ENCODE measurements at places on chromosomes 6 and 20.
A peak's percentile ranks its signal among the peaks of the same experiment; 100 is the strongest.

- DNase-seq: no peak
These were observed 614.2 kb downstream of the TENT5A start for GRCh38 chr6:81138236-81138635.

GRCh38 chr6:106897580-106897979, 76.9 kb downstream of the CD24 start:
- DNase-seq: no peak

- no peak for DNase-seq
These were observed 96.9 kb downstream of the JPH2 start for GRCh38 chr20:44089987-44090674.

- DNase-seq: no peak
These were observed 36.8 kb upstream of the PRND start for GRCh38 chr20:4684837-4685413.

DNA sequence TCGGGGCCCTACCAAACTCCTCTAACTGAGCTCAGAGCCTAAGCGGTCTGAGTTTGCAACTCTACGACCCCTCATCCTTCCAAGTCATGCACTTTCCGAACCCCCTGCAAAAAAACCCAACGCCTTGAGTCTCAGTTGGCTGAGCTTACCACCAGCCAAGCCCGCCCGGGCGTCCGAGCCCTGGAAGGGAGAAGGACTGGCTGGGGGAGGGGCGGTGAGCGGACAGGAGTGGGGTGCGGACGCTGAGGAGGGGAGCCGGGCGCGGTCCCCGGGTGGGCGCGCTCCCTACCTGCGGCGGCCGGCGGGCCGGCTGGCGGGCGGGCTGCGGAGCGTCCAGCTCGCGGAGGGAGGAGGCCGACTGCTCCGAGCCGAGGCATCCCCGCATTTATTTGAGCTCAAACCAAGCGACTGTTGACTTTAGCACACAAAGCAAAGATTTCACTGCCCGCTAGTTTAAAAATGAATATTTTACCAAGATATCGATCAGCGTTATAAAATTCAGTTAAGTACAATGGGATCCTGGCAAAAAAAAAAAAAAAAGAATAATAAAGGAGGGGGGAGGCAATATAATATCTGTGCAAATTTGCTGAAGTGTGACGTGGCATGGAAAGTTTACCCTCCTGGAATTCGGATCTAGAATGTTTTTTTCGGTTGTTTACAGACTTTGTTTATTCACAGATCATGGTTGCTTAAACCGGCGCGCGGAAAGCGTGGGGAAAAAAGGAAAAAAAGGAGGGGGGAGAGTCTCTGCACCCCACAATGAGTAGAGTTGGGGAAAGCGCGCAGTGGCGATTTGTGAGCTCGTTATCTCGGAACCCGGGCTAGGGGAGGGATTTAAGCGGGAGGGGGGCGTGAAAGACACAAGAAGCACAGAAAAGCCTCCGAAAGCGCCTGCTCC, 5.9 kb downstream of the FOXA2 start:
- DNase-seq: no peak

DNA sequence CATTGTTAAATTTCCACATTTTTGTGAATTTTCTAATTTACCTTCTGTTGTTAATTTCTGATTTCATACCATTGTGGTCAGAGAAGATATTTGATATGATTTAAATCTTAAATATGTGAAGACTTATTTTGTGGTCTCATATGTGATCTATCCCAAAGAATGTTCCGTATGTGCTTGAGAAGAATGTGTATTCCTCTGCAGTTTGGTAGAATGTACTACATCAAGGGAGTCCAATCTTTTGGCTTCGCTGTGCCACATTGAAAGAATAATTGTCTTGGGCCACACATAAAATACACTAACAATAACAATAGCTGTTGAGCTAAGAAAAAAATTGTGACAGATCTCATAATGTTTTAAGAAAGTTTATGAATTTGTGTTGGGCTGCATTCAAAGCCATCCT, 176.2 kb upstream of the PRND start:
- DNase-seq: peak; percentile 68

- no peak for DNase-seq
These were observed 97.9 kb upstream of the NEDD9 start for GRCh38 chr6:11330413-11330760.

DNA sequence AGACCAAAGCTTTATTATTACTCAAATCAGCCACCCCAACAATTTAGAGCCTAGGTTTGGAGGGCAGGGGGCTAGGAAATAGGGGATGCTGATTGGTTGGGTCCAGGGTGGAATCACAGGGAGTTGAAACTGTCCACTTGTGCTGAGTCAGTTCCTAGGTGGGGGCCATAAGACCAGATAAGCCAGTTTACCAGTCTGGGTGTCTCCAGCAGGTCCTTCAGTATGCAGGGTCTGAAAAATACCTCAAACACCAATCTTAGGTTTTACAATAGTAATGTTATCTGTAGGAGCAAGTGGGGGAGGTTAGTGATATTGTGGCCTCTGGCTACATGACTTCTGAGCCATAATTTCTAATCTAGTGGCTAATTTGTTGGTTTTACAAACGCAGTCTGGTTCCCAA, 63.2 kb downstream of the UBR2 start:
- DNase-seq: no peak

GRCh38 chr20:6053064-6053775, 640 bp downstream of the LRRN4 start:
- DNase-seq: no peak

- no peak for DNase-seq
These were observed 572 bp upstream of the ZDHHC14 start for GRCh38 chr6:157380458-157380778.

DNA sequence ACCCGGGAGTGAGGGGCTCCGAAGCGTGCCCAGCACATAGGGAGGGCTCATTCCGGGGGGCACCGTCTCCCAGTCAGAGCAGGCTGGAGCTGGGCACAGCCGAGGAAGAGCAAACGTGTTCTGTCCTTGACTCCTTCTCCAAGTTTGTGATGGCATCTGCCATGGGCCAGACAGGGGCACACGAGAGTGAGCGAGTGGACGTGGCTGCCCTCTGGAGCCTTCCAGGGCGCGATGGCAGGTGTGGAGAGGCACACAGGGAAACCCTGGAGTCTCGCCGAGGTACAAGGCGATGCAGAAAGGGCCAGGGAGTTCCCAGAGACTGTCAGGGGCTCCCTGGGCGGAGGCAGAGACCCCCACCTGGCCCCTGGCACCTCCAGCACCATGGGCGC, 9.9 kb upstream of the GATA5 start:
- DNase-seq: no peak

GRCh38 chr6:105997482-105997881, 88.7 kb upstream of the PRDM1 start:
- DNase-seq: no peak

- peak; percentile 71 for DNase-seq
These were observed 1.3 kb downstream of the RNF24 start for GRCh38 chr20:4014031-4014474.

GRCh38 chr20:48604936-48605335, 222.9 kb downstream of the PREX1 start:
- no peak for DNase-seq

DNA sequence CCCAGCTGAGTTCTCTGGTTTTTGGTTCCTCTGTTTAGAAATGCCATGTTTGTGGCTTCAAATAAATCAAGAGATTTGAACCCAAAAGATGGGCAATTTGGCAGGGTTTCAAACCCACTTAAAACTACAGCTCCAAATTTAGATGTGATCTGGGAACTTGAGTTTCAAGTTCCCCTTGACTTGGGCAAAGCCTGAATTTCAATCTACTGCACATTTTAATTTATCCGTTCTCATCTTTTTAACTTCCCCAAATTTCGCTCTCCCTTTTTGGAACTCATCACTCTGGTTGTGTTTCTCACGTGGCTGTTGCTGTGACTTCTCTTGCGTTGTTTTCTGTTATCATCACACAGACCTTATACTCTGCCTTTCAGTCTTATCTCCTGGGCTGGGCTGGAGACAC, 230.9 kb downstream of the CDC5L start:
- DNase-seq: no peak

DNA sequence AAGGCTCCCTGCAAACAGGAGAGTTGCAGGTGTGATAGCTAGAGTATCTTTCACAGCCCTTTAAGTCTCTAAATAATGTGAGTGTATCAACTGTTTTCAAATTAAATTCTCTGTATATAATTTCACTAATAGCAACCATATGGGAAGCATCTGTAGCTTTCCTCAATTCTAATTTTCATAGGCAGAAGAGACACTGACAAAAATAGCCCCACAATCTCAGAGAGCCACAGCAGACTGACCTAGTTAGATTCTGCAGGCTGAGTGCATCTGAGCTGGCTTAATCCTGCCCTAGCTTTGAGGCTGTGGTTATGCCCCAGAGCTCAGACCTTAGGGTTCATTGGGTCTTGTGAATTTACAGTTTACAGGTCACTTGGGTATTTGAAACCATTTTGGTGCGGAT, 63.9 kb downstream of the MAP7 start:
- DNase-seq: no peak

GRCh38 chr6:155155787-155156447, 107.9 kb upstream of the CLDN20 start:
- no peak for DNase-seq

- DNase-seq: no peak
These were observed 21.2 kb upstream of the CDKN1A start for GRCh38 chr6:36657271-36657670.

- no peak for DNase-seq
These were observed 212.4 kb downstream of the GRIK2 start for GRCh38 chr6:101605874-101606273.

- DNase-seq: no peak
These were observed 285.1 kb downstream of the CENPW start for GRCh38 chr6:126625019-126625418.

DNA sequence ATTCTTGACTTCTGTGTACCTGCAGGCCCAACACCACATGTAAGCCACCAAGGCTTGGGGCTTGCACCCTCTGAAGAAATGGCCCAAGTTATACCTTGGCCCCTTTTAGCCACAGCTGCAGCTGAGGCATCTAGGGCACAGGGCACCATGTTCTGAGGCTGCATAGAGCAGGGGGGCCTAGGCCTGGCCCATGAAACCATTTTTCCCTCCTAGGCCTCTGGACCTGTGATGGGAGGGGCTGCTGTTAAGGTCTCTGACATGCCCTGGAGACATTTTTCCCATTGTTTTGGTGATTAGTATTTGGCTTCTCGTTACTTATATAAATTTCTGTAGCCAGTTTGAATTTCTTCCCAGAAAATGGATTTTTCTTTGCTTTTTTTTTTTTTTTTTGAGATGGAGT, 50.4 kb upstream of the SEC63 start:
- DNase-seq: no peak

- no peak for DNase-seq
These were observed 53.5 kb downstream of the COL21A1 start for GRCh38 chr6:56193846-56194245.

DNA sequence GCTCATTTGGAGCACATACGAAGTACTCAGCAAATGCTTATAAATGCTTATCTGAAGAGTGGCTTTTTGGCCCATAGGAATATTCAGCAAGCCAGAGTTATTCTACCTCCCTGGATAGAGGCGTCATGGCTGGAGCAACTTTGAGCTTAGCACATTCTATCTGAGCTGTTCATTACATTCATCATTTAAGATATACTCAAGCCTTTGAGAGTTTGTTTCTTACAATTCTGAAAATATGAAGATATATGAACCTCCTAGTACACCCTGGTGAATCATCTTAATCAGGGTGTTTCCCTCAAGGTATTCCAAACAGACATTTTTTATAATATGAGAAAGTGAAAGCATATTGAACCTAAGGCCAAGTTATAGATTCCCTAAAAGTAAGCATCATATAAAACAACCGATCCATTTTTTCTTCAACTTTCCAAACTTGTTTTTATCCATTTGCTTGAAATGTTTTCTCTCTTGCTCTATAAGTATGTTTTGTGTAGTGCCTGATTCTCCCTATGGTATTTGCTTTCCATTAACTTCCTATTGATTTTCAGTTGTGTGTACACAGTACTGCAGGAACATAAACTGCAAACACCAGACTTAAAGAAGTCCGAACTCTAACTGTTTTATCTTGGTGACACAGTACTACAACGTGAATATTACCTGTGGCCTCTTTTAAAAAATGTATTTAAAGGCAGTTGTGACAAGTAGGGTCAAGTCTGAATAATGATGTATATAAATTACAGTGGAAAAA, 139.7 kb upstream of the PTPRK start:
- DNase-seq: no peak

DNA sequence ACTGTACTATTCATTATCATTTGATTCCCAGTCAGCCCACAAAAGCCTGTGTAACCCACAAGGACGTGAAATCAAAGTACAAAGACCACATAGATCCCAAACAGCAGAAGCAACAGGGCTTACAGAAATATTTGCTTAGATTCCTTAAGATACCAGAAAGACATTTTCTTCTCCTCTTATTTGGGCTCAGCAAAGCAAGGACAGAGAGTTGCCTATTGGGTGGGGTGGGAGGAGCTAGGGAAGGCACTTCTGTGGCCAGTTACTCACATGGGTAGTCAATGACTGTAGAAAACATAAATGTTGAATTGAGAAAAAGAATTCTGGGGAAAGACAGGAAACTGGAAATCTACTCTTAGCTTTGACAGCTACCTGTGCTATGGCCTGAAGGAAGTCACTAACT, 19.8 kb downstream of the PDE7B start:
- no peak for DNase-seq

DNA sequence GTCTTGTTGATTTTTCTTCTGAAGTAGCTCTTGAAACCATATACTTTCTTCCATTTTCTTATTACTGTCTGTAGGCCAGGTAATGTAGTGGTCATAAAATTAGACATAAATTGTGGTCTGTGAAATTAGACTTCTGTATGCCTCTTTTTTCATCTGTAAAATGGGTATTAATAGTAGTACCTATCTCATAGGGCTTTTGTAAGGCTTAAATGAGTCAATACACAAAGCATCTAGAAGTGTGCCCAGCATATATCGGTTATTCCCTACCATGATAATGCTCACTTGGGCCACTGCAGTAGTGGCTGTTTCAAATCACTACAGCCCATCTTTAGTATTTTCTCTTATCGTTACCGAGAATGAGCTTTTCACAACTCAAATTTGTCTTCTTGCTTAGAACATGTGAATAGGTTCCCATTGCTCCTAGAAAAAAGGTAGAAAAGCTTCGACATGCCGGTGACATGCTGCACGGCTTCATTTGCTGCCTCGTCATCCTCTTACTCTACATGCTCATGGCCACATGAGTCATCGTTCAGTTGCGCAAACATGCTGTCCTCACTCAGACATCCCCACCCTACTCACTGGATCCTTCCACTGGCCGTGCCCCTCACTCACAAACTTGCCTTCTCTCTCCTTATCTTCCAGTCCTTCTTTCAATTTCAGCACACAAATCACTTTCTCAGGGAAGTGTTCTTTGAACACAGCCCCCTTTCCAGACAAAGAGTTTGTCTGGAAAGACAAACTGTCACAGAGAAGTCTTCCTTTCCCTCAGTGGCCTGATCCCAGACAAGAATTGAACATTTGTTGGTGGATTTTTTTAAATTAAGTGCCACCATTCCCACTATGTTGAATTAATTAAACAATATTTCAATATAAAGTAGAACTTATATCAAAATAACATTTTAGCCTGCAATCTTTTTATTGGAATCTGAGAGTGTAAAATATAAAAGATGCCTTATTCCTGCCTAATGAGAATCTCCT, 32.2 kb upstream of the ERVFRD-1 start:
- DNase-seq: peak; percentile 68

GRCh38 chr6:142958343-142958742, 13.4 kb upstream of the HIVEP2 start:
- DNase-seq: no peak

Data from AG09309 (cell line).